Fibroblast of the aortic adventitia (primary cell): ENCODE measurements at places on chromosomes 16 and 17. TPM values are rescaled to one million over a fixed set of nuclear protein-coding genes. Genes with fewer than 3 reads are reported as not detected.

GPR139 gene
- total RNA-seq = not detected in 2 replicates

SSH2 gene
- total RNA-seq = 15.9 and 21.1 TPM in 2 replicates

DNA sequence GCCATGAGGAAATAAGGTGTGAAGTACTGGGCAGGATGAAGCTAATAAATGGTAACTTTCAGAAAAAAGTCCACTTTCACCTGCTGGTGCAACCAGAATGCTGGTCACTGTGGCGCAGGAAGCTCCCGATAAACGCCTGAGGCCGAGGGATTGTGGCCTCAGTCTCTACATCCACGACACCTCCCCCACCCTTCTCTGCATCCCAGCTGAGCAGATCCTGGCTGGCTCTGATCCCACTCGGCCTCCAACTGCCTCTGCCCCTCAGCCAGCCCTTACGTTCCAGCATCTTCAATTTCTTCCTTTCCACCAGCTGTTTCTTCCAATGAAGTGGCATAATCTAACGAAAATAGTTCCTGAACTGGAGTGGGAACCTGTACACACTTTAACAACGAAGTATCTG, 49.5 kb downstream of the COX4I1 start:
- DNase-seq = no peak

DNA sequence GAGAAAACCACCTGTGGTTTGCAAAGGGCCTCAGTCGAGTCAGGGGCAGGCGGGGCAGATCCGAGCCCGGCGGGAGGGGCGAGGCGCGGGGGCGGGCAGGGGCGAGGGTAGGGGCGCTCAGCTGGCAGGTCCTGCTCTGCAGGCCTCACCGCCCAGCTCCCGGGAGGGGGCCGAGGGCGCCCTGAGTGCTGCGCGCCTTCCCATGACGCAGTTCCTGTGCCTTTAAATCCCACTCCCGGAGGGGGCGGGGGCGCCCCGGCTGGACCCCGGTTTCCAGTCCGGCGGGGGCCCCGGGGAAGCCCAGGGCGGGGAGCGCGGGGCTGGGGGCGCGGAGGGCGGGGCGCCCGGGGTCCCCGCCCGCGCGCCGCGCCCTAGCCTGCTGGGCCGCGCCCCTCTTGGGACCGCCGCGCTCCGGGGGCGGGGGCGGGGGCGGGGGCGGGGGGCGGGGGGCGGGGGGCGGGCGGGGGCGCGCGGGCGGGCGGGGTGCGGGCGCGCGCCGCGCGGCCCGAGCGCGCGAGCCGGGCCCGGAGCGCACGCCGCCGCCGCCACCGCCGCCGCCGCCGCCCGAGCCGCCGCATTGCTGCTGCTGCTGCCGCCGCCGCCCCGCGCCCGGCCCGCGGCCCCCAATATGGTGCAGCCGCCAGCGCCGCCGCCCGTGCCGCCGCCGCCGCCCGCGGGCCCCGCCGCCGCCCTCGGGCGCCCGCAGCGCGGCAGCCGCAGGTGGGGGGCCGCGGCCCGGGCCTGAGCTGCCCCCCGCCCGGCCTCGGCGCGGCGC, at the start of gene JPH3:
Gene JPH3, plus strand, starts transcription at position 508 of the 775 bp plus-strand sequence. CDS start 639 bp downstream, outside the sequence.
- DNase-seq = no peak

DNA sequence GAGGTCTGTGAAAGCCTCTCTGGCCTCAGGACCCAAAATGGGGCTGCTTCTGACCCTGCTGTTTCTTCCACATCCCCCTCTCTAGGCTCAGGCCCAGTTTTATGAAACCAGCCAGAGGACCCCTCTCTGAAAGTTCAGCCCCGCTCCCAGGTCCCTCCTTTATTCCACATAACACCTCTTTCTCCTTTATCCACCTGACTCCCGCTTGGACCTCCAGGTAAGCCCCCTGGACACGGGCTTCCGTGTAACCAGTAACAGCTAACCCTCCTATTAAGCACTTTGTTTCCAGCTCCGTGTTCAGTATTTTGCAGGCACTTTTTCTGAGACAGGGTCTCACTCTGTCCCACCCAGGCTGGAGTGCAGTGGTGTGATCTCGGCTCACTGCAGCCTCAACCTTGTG, 37.4 kb downstream of the PSME3IP1 start:
- no peak for DNase-seq

DNA sequence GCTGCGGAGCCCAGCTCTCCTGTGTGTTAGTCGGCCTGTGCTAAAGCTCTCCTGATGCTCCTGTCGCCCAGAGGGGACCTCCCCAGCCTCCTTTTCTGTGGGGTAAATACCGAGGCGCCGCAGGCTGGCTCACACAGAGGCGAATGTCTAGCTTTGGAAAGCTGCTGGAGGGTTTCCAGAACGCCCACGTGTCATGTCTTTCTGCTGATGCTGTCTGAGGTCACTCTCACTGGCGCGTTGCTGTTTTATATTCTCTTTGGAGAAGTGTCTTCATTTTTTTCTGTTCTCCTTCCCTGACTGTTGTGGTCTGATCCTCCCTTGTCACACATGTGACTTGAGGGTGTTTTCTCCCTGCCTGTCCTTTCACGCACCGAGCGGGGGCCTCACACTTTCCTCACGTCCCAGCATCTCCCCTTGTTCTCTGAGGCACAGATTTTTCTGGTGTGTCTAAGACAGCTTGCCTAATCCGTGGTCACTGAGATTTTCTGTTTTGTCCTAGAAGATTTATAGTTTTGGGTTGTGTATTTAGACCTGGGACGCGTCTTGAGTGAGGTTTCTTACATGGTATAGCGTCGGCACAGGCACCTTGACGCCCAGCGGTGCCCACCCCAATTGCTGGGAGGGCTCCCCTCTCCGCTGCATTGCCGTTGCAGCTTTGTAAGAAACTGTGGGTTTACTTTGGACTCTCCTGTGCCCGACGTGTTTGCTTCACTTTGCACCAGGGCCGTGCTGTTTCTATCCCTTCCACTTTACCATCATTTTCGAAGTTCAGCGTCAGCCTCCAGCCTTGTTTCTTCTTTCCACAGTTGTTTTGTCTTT, 92.1 kb upstream of the ZNF750 start:
- DNase-seq = peak; percentile 83

GRCh38 chr17:55601874-55602364, 90.7 kb upstream of the SMIM36 start:
- DNase-seq = peak; percentile 87

DNA sequence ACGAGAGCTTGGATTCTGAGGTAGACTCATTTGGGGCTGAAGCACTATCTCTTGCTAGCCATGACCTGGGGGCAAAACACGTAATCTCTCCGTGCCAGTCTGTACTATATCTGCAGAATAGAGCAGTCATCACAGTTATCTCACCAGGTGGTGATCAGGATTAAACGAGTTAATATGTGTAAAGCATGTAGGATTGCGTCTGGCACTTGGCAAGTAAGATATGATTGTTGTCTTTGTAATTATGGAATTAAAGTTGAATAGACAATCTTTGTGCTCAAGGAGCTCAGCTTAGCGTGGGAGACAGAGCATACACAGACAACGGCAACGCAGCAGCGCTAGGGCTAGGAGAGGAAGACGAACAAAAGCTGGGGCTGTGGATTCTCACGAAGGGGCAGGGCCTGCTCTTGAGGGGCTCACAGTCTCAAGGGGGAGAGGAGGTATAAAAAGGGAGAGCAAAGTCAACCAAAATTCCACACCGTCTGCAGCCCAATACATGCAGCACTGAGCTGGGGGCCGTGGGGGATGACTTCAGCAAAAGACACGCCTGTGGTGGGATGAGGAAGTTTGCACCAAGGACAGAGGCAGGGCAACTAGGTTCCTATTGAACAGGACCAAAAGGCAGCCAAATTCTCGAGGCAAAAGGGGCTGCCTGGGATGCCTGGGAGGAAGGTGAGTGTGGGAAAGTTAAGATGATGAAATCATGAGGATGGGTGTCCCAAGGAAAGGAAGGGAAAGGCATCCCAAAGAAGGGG, 68.6 kb downstream of the SDK2 start:
- DNase-seq = no peak

- DNase-seq = no peak
These were observed 46.6 kb upstream of the METRNL start for GRCh38 chr17:83032781-83033180.

- DNase-seq = no peak
These were observed 969.1 kb upstream of the EEF2KMT start for GRCh38 chr16:6066652-6067051.

GRCh38 chr16:72458035-72458434, 286.1 kb upstream of the PMFBP1 start:
- no peak for DNase-seq

GRCh38 chr17:31371511-31372097, 19.9 kb upstream of the RAB11FIP4 start:
- peak; percentile 67 for DNase-seq

DNA sequence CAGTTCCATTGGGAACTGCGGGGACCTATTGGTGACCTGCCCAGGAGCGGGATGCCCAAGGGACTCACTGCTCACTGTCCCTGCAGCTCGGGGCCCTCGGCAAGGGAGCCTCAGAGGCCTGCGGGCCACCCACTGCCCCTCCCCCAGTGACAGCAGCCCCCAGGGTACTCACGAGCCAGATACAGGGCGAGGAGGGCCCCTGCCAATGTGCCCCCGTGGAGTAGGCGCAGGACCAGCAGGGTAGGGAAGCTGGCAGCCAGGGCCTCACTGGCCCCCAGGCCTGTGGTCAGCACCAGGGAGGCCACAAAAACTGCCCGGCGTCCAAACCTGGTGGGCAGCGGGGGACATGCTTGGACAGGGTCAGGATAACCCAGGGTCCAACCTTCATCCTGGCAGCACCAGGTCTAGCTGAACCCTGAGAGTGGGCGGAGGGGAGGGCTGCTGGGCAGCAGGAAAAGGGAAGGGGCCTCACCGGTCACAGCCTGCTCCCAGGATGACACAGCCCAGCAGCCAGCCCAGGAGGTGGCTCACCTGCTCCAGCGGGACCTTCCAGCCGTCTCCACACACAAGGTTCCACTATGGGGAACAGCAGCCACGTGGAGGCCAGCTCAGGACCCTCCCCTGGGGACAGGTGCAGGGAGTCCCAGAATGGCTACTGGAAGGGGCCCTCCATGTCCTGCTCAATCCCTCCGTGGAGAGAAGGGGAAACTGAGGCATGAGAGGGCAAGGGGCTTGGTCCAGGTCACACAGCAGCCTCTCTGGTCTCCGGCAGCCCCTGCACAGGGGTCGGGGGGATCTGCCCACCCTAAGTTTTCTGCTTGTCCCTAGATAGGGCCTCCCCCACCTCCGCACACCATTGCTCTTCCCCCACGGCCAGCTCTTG, 855 bp downstream of the SLC22A31 start:
- DNase-seq = no peak

DNA sequence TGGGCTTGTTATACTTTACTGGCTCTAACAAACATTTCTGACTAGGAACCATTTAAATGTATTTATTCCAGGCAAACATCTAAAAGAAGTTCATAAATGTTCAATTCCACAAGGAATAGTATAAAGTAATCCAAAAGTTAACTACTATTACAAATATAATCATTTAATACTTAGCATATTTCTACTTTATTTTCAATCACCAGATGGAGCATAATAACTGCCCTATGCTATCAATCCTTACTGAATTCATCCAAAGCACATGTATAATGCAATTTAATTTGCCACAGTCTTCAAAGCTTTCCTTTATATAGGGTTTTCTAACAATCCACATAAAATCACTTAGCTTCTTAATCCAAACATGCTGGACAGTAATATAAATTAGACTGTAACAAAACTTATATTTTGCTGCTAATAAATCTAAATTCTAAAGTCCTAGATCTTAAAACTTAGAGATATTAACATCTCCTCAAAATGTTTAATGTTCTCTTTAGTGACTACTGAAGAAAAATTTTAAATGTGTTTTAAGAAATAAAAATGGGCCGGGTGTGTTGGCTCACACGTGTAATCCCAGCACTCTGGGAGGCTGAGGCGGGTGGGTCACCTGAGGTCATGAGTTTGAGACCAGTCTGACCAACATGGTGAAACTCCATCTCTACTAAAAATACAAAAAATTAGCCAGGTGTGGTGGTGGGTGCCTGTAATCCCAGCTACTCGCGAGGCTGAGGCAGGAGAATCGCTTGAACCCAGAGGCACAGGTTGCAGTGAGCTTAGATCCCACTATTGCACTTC, 5.9 kb downstream of the MEIOB start:
- DNase-seq = no peak

DNA sequence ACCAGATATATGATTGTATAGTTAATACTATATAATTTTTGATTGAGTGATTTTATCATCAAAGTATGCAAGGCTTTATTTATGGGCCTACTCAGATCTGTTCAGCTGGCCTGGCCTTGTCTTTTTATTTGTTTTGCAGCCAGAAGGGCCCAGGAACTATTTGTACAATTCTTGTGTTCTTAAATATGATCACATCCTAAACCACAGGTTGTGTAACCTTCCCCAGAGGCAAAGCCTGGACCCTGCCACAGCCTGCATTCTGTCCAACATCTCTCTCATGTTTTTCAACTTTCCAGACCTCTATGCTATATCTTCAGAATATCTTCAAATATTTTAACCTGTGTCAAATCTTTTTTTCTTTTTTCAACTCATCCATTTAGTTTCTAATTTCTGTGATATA, 410.4 kb upstream of the MON1B start:
- DNase-seq = no peak

DNA sequence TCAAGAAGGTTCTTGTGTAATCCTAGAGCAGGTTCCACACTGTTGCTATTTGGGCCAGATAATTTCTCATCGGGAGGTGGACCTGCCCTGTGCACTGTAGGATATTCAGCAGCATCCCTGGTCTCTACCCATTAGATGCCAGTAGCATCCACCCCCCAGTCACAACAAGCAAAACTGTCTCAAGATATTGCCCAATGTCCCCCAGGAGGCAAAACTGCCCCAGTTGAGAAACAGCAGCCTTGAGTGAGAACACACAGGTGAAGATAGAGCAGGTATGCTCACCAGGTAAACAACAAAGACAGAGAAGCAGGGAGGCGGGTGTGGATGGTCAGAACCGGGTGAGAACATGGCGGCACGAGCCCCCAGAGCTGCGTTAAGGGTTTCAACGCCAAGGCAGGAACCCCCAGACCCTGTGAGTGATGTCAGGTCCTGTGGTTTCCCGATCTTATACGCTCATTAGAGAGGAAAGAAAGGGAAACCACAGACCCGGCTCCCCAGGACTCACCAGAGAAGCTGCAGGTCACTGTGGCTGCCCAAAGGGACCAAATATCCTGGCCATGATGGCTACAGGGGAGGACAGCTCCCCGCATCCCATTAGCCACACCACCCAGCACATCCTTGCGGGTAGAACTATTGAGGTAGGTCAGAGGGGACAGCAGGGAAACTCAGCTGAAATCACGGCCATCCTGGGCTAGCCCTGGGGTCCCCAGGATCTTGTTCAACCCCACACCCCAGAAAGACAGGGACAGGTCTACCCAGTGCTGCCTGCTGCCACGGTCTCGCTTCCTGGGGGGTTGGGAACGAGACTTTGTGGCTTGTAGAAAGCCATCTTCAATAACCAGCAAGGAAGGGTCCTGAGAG, 21.2 kb downstream of the CDC42EP4 start:
- DNase-seq = no peak
